ENCODE measurements at places on chromosomes 12 and 14. TPM values are rescaled to one million over a fixed set of nuclear protein-coding genes. Genes with fewer than 3 reads are reported as not detected.

SALL2 gene
- total RNA-seq, result 1.6 TPM

SAMD15 gene
- 0.28 TPM for total RNA-seq

HOXC13 gene
- total RNA-seq, result not detected

GRCh38 chr12:130246560-130246959, 84.3 kb downstream of the FZD10 start:
- no peak for DNase-seq

DNA sequence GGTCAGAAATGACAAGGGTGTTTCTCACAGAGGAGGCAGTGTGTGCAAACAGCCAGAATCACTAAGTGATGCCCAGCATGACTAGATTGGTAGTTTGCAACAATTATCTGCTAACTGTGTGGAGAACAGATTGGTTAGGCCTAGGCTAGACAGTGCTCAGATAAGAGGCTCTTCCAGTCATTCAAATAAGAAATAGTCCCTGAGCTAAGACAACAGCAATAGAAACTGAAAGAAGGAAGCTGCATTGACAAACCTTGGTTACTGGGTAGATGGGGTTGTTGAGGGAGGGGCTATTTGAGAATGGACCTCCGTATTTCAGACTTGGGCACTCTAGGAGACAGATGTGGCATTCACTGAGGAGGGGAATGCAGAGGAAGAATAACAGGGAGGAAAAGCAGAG, 255.0 kb upstream of the NPAS3 start:
- DNase-seq, result no peak
